ENCODE measurements at places on chromosomes 2 and 18.
A peak's percentile ranks its signal among the peaks of the same experiment; 100 is the strongest.

DNA sequence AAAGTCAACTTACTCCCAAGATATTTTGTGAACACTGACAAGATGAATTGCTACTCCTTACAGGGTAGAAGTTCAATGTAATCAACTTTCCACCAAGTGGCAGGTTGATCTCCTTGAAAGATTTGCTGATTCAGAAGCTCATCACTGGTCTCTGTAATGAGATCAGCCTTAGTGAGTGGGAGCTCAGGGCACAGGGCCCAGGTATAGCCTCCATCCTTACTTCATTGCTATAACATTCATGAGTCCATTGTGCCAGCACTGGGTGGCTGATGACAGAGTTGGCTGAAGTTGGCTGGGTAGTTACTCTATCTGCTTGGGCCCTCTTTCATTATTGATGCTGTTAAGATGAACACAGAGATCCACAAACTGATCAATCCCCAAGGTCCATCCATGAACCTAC is 379.0 kb downstream of the IRS1 start:
- DNase-seq, result no peak

- DNase-seq, result peak; percentile 80
Observed at GRCh38 chr2:7672027-7672684, 754.9 kb downstream of the RNF144A start.

DNA sequence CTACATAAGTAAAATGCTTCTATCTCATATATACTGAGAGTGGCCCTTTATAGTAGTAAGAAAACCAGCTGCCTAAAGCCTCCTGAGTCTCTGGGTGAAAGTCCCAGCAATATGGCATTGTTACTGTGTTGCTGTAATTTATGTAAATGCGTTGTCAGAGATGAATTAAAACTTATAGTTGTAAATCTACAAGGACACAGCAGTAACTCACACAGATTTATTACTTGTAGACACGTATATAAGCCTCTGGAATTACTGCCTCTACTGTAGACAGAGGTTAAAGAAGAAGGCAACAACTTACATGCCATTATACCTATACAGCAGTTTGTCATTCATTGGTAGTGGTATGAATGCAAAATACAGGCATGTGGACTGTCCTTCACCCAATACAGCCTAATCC is 169.1 kb upstream of the BOD1L2 start:
- DNase-seq, result no peak

DNA sequence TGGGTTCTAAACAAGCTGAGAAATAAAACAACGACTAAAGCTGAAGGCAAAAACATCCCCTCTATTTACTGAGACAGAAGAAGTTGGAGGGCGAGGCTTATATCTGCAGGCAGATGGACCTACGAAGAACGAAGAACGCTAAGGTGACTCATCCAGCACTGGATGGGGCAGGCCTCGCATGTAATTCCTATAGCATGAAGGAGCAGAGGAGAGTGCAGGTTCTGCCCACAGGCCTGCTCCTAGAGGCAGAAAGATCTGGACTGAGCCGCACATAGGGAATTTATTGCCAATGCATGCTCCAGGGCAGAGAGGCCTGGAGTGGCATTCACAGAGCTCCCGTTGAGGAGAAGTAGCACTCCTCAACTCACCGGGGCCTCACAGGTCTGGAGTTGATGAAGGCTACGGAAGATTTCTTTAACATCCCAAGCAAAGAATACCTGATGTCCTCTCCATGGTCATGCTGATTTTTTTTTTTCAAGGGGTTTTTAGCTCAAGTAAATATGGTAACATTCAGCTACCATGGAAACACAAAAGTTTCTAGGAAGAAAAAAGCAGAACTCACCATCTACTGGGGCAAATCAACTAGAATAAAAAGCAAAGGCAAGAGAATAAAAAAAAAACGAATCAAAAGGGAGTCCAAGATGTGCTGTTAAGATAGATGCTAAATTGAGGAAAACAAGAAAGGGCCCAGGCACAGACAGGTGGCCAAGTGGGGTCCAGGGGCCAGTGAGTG is 10.4 kb upstream of the METTL21A start:
- DNase-seq, result no peak

DNA sequence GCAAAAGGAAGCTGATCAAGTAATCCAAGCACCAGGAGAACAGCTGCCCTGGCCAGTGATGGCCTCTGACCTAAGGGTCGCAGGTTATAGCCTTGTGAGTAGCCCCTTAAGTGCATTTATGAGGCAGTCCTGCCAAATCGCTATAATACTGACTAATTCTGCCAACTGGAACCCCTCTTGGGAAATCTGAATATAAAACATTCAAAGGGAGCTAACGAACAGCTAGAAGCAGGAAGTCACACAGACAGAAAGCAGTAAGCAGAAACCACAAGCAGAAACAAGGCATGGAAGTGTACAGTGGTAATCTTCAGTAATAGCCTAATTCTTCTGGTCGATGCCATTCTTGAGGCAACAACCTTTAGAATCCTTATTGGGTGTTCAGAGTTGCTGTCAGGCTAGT is 521.3 kb downstream of the METTL4 start:
- no peak for DNase-seq

GRCh38 chr18:47882641-47883040 is 47.8 kb downstream of the SMAD2 start:
- no peak for DNase-seq

- DNase-seq, result peak; percentile 85
Observed at GRCh38 chr18:69935319-69936190, 12.1 kb downstream of the CD226 start.

DNA sequence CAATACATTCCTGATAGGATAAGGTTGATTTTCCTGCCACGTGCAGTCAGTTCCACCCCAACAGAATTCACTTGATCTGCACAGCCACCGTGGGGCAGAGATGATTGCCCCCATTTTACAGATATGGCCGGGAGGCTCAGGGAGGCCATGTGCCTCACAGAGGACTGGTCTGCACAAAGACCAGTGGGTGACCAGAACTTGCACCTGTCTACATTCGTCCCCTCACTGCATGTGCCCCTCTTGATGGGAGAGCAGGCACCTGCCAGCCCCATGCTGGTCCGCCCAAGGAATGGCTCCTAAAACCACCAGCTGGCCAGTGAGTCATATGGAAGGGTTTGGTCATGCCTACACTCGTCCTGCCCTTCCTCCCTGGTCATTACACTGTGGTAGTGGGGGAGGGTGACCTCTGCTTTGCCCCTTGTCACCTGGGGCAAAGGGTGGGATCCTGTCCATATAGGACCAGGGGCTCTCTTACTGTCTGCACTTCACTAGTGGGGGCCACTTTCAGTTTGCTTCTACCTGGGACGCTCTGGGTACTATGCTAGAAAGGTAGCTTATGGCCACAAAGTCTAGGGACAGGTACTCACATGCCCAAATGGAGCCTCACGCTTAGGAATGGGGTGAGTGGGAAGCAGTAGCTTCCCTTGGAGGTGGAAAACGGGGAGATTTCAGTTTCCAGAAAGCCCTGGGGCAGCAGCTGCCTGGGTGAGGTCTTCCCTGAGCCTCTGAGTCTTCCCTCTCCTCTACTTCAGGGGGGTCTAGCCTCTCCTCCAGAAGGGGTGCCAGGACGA is 14.7 kb downstream of the RRM2 start:
- no peak for DNase-seq

- no peak for DNase-seq
Observed at GRCh38 chr2:29733213-29733612, 188.2 kb downstream of the ALK start.

GRCh38 chr2:84212611-84213314 is 246.3 kb downstream of the SUCLG1 start:
- DNase-seq, result no peak

- no peak for DNase-seq
Observed at GRCh38 chr2:66565291-66565690, 130.4 kb downstream of the MEIS1 start.

GRCh38 chr2:55771612-55772011 is 78.0 kb upstream of the PNPT1 start:
- DNase-seq, result no peak

GRCh38 chr2:126901459-126901858 is 2.8 kb downstream of the TEX51 start:
- DNase-seq, result no peak

DNA sequence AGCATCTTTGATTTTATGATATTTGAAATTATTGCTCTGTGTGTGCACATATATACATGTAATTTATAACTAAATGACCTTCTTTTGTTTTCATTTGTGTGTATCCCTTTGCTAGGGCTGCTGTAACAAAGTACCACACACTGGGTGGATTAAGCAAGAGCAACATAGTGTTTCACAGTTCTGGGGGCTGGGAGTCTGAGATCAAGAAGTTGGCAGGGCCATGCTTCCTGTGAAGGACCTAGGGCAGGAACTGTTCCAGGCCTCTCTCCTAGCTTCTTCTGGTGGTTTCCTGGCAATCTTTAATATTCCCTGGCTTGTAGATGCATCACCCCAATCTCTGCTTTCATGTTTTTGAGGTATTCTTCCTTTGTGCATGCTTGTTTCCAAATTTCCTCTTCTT is 1043.9 kb downstream of the TSN start:
- no peak for DNase-seq

Data from activated CD4-positive, alpha-beta T cell treated with anti-CD3 and anti-CD28 coated beads, Interleukin-2, amount 50 U/mL, for 48 hours (primary cell).